ENCODE measurements at places on chromosomes 7 and 10.

- no peak for DNase-seq
These were observed 32.6 kb downstream of the AP5Z1 start for GRCh38 chr7:4808026-4808425.

- no peak for DNase-seq
These were observed 643 bp downstream of the ADGRA1 start for GRCh38 chr10:133088179-133088955.

GRCh38 chr7:30662431-30662939 is 19.8 kb downstream of the CRHR2 start:
- DNase-seq: no peak

- no peak for DNase-seq
These were observed 31.1 kb upstream of the USP6NL start for GRCh38 chr10:11642566-11642965.

DNA sequence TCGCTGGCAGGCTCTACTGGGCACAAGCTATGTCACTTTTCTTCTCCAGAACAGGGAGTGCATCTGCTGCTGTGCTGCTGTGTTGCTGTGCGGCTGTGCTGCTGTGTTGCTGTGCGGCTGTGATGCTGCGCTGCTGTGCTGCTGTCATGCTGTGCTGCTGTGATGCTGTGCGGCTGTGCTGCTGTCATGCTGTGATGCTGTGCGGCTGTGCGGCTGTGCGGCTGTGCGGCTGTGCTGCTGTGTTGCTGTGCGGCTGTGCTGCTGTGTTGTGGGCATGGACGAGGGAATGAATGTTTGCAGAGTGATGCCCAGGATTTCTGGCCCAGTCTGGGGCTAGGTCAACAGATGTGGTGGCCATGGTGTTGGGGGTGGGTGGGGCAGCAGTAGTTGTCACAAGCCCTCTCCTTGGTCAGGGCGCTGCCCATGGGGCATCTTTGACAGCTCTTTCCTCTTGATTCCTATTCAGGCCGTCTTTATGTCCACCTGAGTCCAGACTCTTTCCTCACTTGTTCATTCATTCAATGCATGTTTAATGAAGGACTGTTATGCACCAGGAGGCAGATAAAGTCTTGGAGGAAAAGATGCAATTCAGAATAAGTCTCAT is 55.6 kb downstream of the C10orf120 start:
- no peak for DNase-seq

- DNase-seq: no peak
These were observed 469.6 kb upstream of the FZD8 start for GRCh38 chr10:36111676-36112075.
